ENCODE measurements at places on chromosomes 6 and 20. TPM values are rescaled to one million over a fixed set of nuclear protein-coding genes. Genes with fewer than 3 reads are reported as not detected.

SSTR4 gene
- total RNA-seq: not detected

MROH8 gene
- 4.1 TPM for total RNA-seq

TMEM217 gene
- 0.97 TPM for total RNA-seq

TSHZ2 gene
- total RNA-seq: 3.8 TPM

MICB gene
- 1.0 TPM for total RNA-seq

RMND1 gene
- 8.0 TPM for total RNA-seq

FILIP1 gene
- total RNA-seq: 87.3 TPM

PPDPF gene
- 153 TPM for total RNA-seq

ADAT2 gene
- 1.4 TPM for total RNA-seq

HLA-DMB gene
- total RNA-seq: 2.8 TPM

HSP90AB1 gene
- 1,595 TPM for total RNA-seq

SRMS gene
- total RNA-seq: not detected

DNA sequence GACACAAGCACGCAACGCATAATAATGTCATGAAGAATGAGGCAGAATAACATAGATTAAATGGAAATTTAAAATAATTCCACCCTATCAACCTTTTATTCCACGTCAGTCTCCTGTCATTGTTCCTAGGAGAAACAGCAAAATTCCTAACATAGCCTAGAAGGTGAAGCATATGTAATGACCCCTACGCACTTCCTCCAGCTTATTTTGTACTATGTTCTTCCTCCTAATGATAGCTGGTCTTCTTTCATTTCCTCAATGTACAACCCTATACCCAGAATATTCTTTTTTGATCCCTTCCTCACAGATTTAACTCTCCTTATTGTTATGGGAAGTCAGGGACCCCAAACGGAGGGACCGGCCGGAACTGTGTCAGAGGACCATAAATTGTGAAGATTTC lies 122.0 kb upstream of the CARMIL1 start:
- H3K27me3 ChIP-seq: no peaks in the 10 kb centered on the region
- no peaks in the 10 kb centered on the region for H3K4me1 ChIP-seq
- no peak overlapping the region for H3K27ac ChIP-seq
- H3K4me3 ChIP-seq: no peak overlapping the region

GRCh38 chr6:145756170-145756662 lies 20.9 kb upstream of the EPM2A start:
- H3K27ac ChIP-seq: no peak overlapping the region
- H3K4me3 ChIP-seq: no peak overlapping the region
- peak; percentile 16 for DNase-seq
- H3K4me1 ChIP-seq: peaks cover 1% of the 10 kb centered on the region
- H3K27me3 ChIP-seq: no peaks in the 10 kb centered on the region

- no peaks in the 10 kb centered on the region for H3K27me3 ChIP-seq
- H3K36me3 ChIP-seq: no peaks in the 10 kb centered on the region
- no peak overlapping the region for H3K4me3 ChIP-seq
- no peak overlapping the region for H3K27ac ChIP-seq
These were observed 4.9 kb downstream of the NKAIN2 start for GRCh38 chr6:123808556-123808955.

GRCh38 chr6:112113431-112113830 lies 26.0 kb downstream of the FAM229B start:
- no peaks in the 10 kb centered on the region for H3K27me3 ChIP-seq
- no peak for DNase-seq

- no peaks in the 10 kb centered on the region for H3K4me1 ChIP-seq
- H3K27me3 ChIP-seq: peaks cover 55% of the 10 kb centered on the region
- no peak for DNase-seq
These were observed 17.9 kb downstream of the HLA-G start for GRCh38 chr6:29845405-29846006.

GRCh38 chr20:36527331-36528125 lies 13.8 kb upstream of the MYL9 start:
- H3K4me1 ChIP-seq: no peaks in the 10 kb centered on the region
- DNase-seq: no peak
- H3K4me3 ChIP-seq: no peak overlapping the region
- no peak overlapping the region for H3K27ac ChIP-seq
- peaks cover 14% of the 10 kb centered on the region for H3K36me3 ChIP-seq

DNA sequence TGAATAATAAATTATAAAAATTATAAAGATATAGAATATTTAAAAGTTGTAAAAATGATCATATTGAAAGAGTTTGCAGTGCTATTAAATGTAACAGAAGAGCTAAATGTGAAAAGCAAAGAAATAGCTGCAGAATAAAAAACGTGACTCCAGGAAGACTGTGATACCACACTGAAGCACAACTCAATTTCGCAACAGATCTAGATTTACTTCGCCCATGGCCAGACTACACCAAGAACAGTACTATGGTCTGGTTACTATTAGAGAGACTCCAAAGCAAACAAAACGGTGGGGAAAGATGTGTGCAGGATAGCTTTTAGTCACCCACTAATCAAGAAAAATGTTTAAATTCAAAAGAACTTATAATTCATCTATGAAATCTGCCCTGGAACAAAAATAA lies 1.9 kb downstream of the CHD6 start:
- peak overlapping the region; percentile 79 for H3K4me3 ChIP-seq
- H3K27me3 ChIP-seq: no peaks in the 10 kb centered on the region
- no peaks in the 10 kb centered on the region for H3K36me3 ChIP-seq

GRCh38 chr20:10259166-10259565 lies 40.5 kb downstream of the SNAP25 start:
- no peak for DNase-seq
- H3K36me3 ChIP-seq: no peaks in the 10 kb centered on the region
- H3K4me1 ChIP-seq: no peaks in the 10 kb centered on the region
- H3K4me3 ChIP-seq: no peak overlapping the region

GRCh38 chr6:15616261-15616660 lies 46.6 kb downstream of the DTNBP1 start:
- peaks cover 9% of the 10 kb centered on the region for H3K36me3 ChIP-seq
- H3K27ac ChIP-seq: no peak overlapping the region
- no peaks in the 10 kb centered on the region for H3K27me3 ChIP-seq
- no peak overlapping the region for H3K4me3 ChIP-seq

- H3K4me3 ChIP-seq: no peak overlapping the region
- no peak overlapping the region for H3K27ac ChIP-seq
- H3K27me3 ChIP-seq: no peaks in the 10 kb centered on the region
These were observed 142.4 kb downstream of the QRSL1 start for GRCh38 chr6:106771822-106772221.

DNA sequence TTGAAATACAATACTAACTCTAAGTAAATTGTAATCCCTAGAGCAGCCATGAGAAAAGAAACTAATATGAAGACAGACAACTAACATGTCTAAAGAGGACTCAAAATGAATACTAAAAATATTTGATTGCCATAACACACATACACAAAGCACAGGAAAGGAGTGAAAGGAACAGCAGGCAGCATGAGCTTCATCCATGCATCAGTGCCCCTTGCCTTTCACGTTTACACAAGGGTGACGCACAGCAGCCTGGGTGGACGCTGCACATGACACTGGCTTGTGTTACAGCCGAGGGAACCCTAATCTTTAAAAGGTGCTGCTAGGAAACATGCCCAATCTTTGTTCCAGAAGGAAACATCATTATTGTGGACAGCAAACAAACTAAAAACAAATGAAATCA lies 123.5 kb downstream of the MAN1A1 start:
- no peak overlapping the region for H3K4me3 ChIP-seq
- no peaks in the 10 kb centered on the region for H3K27me3 ChIP-seq
- H3K4me1 ChIP-seq: no peaks in the 10 kb centered on the region
- no peaks in the 10 kb centered on the region for H3K36me3 ChIP-seq
- no peak for DNase-seq

GRCh38 chr6:24497254-24497970 lies 2.6 kb downstream of the ALDH5A1 start:
- no peak for DNase-seq
- no peak overlapping the region for H3K27ac ChIP-seq
- no peak overlapping the region for H3K4me3 ChIP-seq
- peaks cover 17% of the 10 kb centered on the region for H3K4me1 ChIP-seq

- H3K36me3 ChIP-seq: no peaks in the 10 kb centered on the region
- H3K27ac ChIP-seq: no peak overlapping the region
- H3K4me3 ChIP-seq: no peak overlapping the region
- H3K4me1 ChIP-seq: no peaks in the 10 kb centered on the region
These were observed 219.5 kb downstream of the HACE1 start for GRCh38 chr6:104640150-104640700.

DNA sequence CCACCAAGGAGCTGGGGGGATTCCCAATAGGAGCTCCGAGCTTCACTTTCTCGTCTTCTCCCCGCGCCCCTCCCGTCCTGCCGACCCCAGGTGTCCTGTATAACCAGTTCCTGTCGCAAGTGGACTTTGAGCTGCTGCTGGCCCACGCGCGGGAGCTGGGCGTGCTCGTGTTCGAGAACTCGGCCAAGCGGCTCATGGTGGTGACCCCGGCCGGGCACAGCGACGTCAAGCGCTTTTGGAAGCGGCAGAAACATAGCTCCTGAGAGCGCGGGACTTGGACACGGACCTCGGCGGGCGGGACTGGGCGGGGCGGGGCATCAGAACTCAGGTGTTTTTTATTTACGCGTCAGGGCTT lies 340 bp upstream of the VARS2 start:
- DNase-seq: no peak
- H3K27me3 ChIP-seq: no peaks in the 10 kb centered on the region
- H3K36me3 ChIP-seq: peaks cover 62% of the 10 kb centered on the region
- peak overlapping the region; percentile 92 for H3K27ac ChIP-seq
- H3K4me1 ChIP-seq: peaks cover 28% of the 10 kb centered on the region

GRCh38 chr6:45351667-45352066 lies 23.5 kb downstream of the RUNX2 start:
- no peaks in the 10 kb centered on the region for H3K27me3 ChIP-seq
- no peaks in the 10 kb centered on the region for H3K36me3 ChIP-seq
- H3K4me1 ChIP-seq: peaks cover 9% of the 10 kb centered on the region
- H3K4me3 ChIP-seq: no peak overlapping the region

DNA sequence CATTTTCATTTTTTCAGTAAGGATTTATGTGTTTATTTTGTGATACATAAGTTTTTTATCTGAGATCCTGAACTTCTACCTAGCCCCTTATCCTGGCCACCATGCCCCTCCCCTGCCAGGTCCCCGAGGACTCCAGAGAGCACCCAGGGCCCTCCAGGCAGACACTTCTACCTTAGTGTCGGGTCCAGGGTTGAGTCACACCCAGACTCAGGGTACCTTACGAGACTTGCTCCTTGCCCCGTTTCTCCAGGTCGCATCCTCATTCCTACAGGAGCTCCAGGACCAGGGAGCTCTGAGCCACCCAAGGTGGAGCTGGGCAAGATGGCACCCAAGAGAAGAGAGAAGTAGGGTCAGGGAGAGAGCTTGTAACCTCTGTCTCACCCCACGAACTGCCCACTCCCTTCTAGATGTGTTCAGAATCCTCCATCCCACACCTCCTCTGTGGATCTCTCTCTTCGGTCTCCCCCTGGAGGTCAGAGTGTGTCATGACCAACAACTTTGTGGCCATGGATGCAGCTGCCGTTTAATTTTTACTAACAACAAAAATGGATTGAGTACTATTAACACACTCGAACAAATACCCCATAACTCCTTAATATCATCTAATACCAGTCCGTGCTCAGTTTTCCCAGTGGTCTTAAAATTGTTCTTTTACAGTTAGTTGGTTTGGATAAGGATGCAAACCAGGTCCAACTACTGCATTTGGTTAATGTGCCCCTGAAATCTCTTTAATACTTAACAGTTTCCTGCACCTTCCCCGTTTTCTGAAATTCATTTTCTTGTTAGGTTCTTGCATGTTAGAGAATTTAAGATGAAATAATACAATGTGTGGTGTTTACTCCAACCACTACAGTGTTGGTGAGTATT lies 130.6 kb upstream of the INSM1 start:
- no peaks in the 10 kb centered on the region for H3K27me3 ChIP-seq
- H3K36me3 ChIP-seq: no peaks in the 10 kb centered on the region
- no peak overlapping the region for H3K4me3 ChIP-seq
- peaks cover 7% of the 10 kb centered on the region for H3K4me1 ChIP-seq
- DNase-seq: peak; percentile 52

DNA sequence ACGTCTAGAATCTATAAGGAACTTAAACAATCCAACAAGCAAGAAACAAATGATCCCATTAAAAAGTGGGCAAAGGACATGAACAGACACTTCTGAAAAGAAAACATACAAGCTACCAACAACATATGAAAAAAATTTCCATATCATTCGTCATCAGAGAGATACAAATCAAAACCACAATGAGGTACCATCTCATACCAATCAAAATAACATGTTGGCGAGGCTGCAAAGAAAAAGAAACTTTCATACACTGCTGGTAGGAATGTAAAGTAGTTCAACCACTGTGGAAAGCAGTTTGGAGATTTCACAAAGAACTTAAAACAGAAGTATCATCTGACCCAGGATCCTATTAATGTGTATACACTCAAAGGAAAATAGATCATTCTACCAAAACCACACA lies 243.9 kb upstream of the RUNX2 start:
- H3K27ac ChIP-seq: no peak overlapping the region
- no peaks in the 10 kb centered on the region for H3K36me3 ChIP-seq
- DNase-seq: no peak
- H3K27me3 ChIP-seq: no peaks in the 10 kb centered on the region
- no peak overlapping the region for H3K4me3 ChIP-seq

GRCh38 chr6:137811916-137812553 lies 55.0 kb upstream of the TNFAIP3 start:
- H3K4me3 ChIP-seq: no peak overlapping the region
- DNase-seq: no peak
- H3K27me3 ChIP-seq: no peaks in the 10 kb centered on the region
- H3K27ac ChIP-seq: no peak overlapping the region
- no peaks in the 10 kb centered on the region for H3K36me3 ChIP-seq

DNA sequence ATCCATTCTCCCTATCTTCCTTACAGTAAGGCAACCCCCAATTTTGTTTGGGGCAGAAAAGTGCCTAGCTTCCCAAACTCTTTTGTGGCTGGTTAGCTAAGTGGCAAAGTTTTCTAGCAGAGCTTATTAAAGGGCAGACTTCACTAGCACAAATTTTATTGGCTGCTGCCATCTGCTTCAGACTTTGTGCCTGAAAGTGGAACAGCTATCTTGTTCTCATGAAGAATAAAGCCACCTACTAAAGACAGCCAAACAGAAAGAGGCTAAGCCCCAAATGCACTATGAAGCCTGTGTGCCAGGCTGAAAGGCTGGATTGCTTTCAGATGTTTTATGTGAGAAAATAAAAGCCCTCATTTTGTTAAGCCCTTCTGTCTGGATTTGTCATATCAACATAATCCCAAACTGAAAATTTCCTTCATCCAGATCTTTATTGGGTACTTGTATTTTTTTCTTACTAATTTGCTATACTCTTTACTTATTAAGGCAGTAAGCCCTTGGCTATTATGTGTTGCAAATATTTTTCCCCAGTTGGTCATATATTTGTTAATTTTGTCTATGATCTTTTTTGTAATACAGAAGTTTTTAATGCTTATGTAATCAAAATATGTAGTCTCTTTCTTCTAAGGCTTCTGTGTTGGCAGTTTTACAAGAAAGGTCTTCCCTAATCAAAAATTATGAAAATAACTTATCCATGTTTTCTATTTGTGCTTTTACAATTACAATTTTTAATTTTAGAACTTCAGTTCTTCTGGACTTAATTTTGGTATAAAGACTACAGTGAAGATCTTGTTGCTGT lies 191.1 kb downstream of the TASP1 start:
- H3K27me3 ChIP-seq: no peaks in the 10 kb centered on the region
- no peak for DNase-seq
- H3K36me3 ChIP-seq: no peaks in the 10 kb centered on the region
- no peak overlapping the region for H3K4me3 ChIP-seq
- H3K27ac ChIP-seq: no peak overlapping the region

- DNase-seq: peak; percentile 41
- peak overlapping the region; percentile 6 for H3K4me3 ChIP-seq
- H3K27me3 ChIP-seq: no peaks in the 10 kb centered on the region
- H3K27ac ChIP-seq: peak overlapping the region; percentile 39
- peaks cover 3% of the 10 kb centered on the region for H3K36me3 ChIP-seq
These were observed 120.1 kb downstream of the TCP11 start for GRCh38 chr6:35021004-35021403.
